ENCODE measurements at places on chromosomes 6 and 20.

GRCh38 chr6:40962241-40962640, 76.8 kb downstream of the UNC5CL start:
- peak; percentile 52 for DNase-seq

- DNase-seq: no peak
Observed at GRCh38 chr6:101404775-101405174, 11.3 kb downstream of the GRIK2 start.

- DNase-seq: no peak
Observed at GRCh38 chr6:34070315-34071135, 75.4 kb downstream of the GRM4 start.

- no peak for DNase-seq
Observed at GRCh38 chr20:38735172-38735571, 10.9 kb downstream of the SLC32A1 start.

All from HepG2 (cell line).